Activated CD4-positive, CD25-positive, alpha-beta regulatory T cell treated with anti-CD3 and anti-CD28 coated beads, Interleukin-2, amount 50 U/mL, for 24 hours (primary cell): ENCODE measurements at places on chromosomes 4 and X.
A peak's percentile ranks its signal among the peaks of the same experiment; 100 is the strongest.

DNA sequence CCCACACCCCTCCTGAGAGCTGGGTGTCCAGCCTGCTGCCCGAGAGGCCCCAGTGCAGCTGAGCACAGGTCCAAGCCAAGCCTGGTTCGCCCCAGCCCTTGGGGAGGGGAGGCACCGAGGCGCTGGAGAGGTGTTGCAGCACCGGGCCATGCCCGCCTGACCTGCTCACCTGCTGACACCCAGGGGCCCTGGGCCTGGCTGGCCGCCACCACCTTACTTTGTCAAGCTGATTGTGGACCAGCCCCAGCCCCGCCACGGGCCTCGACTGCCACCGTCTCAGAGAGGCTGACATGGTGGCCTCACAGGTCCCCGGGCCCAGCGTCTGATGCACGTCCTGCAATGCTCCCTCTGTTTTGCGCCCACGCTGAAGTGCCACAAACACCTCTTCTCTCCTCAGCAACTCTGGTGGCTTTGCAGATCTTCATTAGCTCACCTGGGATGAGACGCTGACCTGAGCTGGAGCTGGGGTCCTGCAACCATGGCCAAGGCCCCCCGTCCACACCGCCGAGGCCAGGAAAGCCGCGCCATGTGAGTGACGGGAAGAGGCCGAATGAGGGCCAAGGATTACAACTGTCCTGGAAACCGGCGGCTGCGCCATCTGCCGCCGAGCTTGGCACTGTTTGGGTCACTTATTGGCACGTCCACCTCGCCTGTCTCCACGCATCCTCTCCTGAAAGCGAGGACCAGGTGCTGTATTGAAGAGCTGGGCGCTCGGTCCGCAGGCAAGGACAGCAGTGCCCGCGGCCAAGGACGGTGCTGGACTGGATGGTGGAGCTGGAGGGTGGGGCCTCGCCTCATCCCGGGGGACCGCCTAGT lies 7.6 kb downstream of the CPLX1 start:
- ATAC-seq: no peak

DNA sequence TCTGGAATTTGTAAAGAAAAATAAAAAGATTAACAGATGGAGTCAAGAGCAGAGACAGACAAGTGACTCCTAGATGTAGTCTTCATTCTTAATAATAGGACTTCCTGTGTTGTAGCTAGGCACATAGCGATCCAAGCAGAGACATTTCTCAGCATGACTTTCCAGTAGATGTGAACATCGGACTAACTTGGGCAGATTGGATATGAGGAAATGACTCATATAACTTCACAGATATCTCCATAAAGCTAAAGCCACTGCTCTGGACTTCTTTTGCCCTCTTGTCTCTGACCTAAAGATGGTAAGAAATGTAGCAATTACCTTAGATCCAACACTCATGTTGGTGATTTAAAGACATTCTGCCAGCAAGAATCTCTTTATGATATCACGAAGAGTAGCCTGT lies 131.7 kb downstream of the EPHA5 start:
- no peak for ATAC-seq

DNA sequence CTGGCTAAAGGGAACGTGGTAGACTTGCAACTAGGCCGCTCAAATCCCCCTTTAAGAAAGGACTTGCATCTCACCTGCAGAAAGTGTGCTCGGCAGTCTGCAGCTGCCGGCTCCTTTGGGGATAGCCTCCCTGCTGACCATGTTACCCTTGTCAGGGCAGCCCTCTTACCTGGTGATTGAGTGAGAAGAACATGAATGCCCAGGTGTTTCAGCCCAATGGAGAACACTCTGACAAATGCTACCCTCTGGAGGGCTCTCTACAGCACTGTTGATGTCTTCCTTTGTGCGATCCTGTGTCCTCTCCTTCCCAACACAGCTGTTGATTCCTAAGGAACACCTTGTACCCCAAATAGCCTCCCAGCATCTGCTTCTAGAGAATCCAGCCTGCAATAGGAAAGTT lies 178.7 kb upstream of the LDB2 start:
- ATAC-seq: no peak

DNA sequence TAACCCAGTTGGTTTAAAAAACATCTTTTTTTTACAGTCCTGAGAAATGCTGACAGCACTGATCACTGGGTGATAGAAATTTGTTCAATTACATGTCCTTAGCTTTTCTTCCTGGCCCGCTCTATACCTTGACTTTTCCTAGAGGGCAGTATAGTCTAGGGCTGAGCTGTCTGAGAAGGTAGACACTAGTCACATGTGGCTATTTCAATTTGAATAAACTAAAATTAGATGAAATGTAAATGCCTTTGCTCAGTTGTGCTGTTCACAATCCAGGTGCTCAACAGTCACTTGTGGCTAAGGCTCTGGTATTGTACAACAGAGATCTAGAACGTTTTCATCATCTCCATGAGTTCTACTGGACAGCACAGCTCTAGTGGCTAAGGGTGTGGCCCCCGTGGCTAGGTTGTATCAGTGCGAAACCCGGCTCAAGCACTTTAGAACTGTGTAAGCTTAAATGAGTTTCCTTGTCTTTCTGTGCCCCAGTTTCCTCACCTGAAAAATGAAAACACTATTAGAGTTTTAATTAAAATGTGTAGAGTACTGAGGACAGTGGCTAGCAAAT lies 111.6 kb upstream of the WDR17 start:
- ATAC-seq: no peak

- ATAC-seq: no peak
These were observed 160.3 kb downstream of the AFAP1 start for GRCh38 chr4:7779432-7779768.

GRCh38 chrX:4661771-4662170 lies 948.3 kb upstream of the PRKX start:
- ATAC-seq: no peak

GRCh38 chrX:149567621-149568417 lies 18.1 kb upstream of the HSFX3 start:
- ATAC-seq: no peak

DNA sequence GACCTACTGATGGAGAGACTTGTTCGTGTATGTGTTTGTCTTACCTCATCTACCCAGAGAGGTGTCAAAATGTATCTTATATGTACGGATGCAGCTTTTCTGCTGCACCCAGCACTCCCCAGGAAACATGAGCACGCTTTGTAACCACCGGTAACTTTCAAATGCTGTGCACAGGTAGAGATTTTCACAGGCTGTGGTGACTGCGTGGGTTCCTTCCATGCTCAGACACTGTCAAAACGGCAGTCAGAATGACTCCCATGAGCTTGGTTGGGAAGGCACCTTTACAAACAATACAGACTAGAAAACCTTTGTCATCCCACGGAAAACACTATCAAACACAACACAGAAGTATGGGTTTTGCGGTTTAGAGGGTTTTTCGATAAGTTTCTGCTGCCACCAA lies 28.2 kb downstream of the F11 start:
- ATAC-seq: no peak

DNA sequence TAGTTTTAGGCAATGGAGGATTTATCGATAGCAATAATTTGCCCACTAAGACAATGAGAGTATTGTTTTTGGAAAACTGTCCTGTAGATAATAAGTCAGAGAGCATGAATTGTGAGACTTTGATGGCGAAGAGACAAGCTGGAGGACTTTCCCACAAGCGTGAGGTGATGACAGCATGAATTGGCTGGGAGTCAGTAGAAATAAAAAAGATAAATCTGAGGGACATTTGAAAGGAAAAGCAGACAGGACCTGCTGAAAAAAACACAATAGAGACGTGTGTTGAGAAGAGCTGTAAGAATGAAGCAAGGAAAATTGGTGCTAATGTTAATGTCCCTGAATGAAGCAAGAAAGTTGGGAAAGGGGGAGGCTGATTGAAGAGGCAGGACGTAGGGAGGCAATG lies 233.5 kb downstream of the DCTD start:
- no peak for ATAC-seq

DNA sequence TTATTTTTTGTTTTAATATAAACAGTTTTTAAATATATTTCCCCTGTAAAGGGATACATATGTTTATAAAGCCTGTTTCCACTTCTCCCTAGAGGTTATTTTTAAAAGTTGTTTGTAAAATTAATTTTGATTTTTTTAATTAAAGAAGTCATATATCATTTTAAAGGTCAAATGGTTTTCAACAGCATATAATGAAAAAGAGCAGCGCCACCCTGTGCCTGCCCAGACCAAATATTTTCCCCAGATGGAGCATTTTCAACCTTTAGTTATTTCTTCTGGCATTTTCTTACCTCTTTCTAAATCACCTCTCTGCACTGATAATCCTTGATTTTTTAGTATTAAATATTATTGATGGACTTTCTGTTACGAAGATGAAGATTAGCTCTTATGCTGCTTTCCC lies 21.0 kb downstream of the MSX1 start:
- ATAC-seq: no peak

- no peak for ATAC-seq
These were observed 10.6 kb upstream of the FAT1 start for GRCh38 chr4:186734251-186734650.

DNA sequence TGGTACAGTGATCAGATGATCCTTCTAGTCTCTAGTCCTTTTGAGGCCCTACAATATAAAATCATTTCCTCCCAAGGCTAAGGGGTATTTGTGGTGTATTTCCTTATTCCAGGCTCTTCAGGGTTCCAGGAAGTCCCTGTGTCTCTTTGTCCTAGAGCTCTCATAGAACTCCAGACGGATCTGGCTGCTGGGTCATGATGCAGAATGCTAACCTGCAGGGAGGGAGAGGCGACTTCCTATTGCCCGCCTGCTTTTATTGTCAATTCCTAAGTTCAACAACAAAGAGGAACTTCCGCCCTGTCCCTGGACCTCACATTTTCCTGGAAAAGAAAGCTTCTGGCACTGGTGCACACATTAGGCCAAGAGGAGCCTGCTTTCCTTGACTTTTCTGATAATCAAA lies 45.9 kb upstream of the ZNF827 start:
- no peak for ATAC-seq

- no peak for ATAC-seq
These were observed 53.3 kb downstream of the SCD5 start for GRCh38 chr4:82745173-82745842.

DNA sequence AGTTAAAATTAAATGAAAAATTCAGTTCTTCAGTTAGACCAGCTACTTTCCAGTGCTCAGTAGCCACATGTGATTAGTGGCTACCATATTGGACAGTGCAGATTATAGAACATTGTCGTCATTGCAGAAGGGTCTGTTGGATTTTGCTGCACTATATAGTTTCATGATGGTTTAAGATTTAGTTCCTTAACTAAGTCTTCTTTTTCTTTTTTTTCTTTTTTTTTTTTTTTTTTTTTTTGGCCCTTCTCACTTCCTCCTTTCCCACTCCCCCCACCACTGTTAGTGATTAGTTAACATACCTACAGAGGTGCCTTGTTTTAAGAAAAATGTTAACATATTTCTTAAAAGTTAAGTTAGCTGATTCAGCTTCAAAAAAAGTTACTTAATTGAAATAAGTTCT lies 9.0 kb downstream of the RAB9A start:
- ATAC-seq: no peak

DNA sequence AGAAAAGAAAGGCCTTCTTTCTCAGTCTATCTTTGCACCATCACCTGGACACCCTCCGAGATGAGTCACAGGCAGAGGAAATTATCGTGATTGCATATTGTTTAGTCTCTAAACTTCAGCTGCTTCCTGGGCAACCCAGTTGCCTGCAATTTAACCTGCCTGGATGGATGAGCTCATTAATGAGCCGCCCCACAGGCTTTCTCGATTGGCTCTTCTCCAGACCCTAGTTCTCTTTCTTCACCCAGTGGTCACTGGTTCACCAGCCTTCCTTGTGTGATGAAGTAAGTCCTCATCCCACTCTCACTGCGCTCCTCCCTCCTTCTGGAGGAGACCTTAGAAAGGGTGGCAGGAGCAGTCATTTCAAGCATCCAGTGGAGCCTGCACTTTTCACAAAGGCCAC lies 94.4 kb downstream of the SOWAHB start:
- no peak for ATAC-seq

GRCh38 chrX:125681058-125681457 lies 361.4 kb downstream of the TEX13C start:
- ATAC-seq: no peak

DNA sequence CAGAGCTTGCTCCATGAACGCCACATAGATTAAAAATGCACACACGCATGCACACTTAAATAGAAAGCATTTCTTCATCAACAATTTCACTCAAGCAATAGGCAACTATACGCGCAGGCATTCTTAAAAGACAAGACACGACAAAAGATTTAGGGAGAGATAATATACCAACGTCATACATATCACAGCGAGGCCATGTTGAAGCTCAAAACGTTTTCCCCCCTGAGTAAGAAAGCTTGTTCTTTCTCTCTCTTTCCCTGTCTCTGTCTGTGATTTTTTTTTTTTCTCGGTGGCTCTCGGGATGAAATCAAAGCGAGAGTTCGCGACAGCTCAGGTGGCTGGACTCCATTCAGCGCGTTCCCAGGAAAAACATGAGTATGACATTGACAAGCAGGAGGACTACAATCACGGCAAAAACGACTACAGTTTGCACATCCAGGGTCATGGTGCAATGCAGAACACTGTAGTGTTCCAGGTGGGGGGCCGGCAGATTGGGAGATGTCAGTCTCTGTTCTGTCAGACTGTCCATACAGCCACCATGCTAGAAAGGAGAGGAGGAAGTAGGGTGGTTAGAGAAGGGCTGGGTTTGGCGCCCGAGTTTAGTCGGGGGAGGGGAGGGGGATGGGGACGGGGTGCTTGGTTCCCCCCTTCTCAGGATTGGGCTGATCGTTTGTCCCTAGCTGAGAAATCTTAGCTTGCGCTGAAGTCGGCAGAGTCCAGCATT lies 30.7 kb downstream of the ARHGEF9 start:
- ATAC-seq: peak; percentile 15

- ATAC-seq: no peak
These were observed 14.2 kb upstream of the PJA1 start for GRCh38 chrX:69179380-69179911.

GRCh38 chr4:132218406-132218805 lies 930.7 kb upstream of the PCDH10 start:
- no peak for ATAC-seq
